ENCODE measurements at places on chromosomes 6 and 20.

DNA sequence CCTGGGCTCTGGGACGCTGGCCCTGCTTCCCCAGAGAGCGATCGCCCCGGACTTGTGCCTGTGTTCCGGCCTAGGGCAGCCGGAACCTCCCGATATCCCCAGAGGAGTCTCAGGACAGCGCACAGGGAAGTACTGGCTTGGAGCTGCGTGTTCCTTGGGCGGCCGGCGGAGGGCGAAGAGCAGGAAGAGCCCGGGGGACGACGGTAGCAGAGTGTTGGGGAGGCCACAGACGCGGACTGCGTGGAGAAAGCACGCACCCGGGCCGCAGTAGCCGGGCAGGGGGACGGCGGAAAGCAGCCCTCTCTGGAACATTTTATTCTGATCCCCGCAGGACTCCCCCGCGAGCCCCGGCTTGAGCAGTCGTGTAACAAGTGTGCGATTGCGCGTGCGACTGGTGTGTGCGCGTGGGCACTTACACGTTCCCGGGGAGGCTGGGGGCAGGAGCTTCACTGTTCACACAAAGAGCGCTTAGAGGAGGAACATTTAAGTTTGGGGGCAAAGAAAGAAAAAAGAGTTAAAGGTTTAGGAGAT, 36.1 kb downstream of the NCR2 start:
- DNase-seq = no peak

GRCh38 chr6:124389127-124389526, 573.1 kb upstream of the RNF217 start:
- no peak for DNase-seq

GRCh38 chr6:44076356-44077213, 50.7 kb downstream of the MRPL14 start:
- no peak for DNase-seq

DNA sequence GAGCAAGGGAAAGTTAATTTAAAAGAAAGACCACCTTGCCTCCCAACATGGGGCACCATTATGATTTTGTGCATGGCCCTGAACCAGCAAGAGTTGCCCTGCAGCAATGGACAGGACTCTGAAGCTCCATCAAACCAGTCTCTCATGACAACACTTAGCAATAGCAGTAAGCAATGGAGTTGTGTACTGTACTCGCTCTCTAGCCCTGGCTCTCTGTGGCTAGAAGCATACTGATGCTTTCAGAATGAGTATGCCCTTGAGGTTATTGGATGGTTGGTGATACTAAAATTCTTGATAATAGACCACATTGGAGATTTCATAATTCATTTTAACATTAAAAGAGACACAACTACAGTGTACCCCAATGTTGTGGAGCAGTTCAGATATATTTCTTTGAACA, 23.2 kb upstream of the LMBRD1 start:
- DNase-seq = no peak

DNA sequence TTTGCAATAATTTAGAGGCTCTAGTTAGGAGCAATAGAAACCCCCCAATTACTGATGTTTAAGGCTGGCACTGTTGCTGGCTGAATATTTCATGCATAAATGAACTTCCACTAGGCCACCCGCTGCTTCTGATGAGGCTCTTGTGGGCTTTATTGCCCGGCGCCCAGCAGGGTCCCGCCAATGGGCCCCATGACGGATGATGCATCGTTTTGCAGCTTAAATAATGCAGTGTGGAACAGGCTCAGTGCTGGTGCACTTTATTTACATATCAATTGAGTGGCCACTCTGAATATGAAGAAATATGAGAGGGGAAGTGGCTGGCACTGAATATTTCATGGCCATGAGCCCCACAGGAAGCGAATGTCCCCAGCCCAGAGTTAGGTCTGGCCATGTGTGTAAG, 155.3 kb upstream of the MAFB start:
- DNase-seq = no peak

DNA sequence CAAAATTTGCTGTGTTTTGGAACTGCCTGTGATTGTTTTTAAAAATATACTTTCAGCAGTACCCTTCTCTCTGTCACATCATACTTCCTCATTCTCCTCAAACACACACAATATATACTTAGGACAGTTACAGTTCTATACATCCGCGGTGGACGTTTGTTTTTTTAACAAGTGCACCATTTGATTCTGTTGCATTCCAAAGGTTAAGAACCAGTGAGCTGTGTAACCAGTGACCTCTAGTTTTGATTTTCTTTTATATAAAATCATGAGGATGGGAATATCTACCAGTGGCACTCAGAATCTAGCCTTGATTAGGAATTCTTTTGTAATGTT, 152.8 kb downstream of the CARMIL1 start:
- DNase-seq = no peak

GRCh38 chr20:24303393-24304170, 165.8 kb upstream of the SYNDIG1 start:
- no peak for DNase-seq

DNA sequence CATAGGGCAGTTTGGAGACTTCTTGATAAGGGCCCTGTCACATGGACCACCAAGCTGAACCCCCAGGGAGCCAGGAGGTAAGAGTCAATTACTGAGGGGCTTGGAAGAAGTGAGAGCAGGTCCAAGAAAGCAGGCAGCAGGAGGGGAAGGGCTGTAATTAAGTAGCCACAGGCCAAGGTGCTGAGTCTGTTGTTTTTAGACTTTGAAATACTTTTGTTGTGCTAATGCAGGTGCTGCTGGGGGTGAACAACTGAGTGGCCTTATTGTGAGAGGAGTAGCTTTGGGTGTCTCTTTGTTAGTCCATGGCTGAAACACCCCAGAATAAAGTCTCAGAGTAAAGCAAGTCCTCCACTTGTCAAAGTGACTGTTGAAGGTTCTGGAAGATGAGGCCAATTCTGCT, 267.0 kb upstream of the SUPT3H start:
- no peak for DNase-seq

- DNase-seq = no peak
Observed at GRCh38 chr20:49762940-49763766, 49.5 kb upstream of the B4GALT5 start.

DNA sequence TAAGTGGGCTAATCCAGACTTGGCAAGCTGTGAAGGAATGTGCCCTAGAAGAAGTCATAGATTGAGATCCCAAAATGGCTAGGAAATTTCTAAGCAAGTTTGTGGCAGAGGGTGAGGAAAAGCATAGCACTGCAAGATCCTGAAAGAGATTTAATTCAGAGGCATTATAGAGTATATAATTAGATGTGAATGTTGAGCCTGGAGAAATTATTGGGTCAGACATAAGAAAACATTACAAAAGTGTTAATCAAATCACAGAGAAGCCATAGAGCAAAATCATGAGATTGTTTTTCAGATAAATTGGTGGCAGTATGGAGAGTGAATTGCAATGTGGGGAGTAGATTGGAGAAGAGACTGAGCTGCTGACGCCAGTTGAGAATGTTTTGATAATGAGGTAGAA, 90.0 kb downstream of the CD2AP start:
- no peak for DNase-seq

DNA sequence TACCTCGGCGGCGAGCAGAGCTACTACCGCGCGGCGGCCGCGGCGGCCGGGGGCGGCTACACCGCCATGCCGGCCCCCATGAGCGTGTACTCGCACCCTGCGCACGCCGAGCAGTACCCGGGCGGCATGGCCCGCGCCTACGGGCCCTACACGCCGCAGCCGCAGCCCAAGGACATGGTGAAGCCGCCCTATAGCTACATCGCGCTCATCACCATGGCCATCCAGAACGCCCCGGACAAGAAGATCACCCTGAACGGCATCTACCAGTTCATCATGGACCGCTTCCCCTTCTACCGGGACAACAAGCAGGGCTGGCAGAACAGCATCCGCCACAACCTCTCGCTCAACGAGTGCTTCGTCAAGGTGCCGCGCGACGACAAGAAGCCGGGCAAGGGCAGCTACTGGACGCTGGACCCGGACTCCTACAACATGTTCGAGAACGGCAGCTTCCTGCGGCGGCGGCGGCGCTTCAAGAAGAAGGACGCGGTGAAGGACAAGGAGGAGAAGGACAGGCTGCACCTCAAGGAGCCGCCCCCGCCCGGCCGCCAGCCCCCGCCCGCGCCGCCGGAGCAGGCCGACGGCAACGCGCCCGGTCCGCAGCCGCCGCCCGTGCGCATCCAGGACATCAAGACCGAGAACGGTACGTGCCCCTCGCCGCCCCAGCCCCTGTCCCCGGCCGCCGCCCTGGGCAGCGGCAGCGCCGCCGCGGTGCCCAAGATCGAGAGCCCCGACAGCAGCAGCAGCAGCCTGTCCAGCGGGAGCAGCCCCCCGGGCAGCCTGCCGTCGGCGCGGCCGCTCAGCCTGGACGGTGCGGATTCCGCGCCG, 994 bp downstream of the FOXC1 start:
- no peak for DNase-seq

DNA sequence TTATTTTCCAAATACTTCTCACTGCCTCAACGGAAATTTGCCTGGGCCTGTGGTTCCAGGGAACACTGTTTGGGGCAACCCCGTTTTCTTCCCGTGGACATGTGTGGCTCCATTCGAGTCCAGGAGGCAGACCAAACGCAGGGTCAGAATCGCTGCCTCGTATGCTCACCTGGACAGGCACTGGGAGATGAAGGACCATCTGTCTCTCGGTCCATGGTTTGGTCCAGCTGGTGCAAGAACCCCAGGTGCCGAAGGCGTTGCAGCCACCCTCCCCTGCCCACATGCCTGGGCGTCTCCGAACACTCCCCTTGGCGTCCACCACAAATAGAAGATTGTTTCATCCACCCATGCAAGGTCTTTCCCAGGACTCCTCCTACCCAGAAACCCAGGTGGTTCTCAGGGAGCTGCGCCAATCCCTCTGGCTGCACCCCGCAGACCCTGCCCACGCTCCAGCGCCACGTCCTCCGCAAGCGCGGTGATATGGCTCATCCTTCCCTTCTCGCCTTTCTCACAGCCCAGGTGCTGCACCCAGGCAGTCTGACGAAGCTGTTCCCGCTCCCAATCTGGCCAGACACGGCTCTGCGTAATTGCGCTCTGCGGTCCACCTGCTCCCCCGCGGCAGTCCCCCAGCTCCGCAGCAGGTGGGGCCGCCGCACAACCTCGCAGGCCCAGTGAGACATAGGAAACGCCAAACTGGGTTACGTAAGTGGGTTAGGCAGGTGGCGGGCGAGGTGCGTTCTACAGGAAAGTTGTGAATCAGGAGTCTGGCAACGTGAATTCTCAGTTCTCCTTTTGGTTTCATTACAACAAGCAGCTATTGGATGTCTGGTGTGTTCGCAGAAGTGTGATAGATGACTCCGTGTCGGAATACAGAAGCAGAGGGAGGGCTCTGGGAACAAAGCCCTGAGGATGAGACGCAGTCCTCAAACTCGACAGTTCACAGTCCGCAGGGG, 146.2 kb upstream of the ECI2 start:
- DNase-seq = peak; percentile 50

DNA sequence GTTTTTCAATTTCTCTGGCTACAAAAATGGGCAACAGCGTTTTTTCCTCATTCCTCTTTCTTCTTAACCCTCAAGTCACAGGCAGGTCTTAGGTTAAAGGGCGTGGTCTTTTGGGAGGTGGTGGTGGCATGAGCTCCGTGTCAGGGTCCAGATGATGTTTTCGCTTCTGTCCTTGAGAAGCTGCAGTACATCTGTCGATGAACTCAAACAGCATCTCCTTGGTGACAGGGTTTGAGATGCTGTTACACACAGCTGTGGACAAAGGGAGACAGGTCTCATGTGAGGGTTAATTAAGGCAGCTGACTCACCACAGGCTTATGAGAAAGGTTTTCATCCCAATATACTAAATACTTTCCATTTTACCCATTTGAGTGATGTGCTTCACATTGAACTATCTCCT, 350.8 kb downstream of the RNGTT start:
- no peak for DNase-seq

- no peak for DNase-seq
Observed at GRCh38 chr20:47680804-47681529, 104.3 kb downstream of the SULF2 start.

GRCh38 chr6:148244217-148244935, 98.3 kb upstream of the SASH1 start:
- DNase-seq = no peak

GRCh38 chr6:150119173-150119572, 23.7 kb upstream of the PPP1R14C start:
- no peak for DNase-seq

DNA sequence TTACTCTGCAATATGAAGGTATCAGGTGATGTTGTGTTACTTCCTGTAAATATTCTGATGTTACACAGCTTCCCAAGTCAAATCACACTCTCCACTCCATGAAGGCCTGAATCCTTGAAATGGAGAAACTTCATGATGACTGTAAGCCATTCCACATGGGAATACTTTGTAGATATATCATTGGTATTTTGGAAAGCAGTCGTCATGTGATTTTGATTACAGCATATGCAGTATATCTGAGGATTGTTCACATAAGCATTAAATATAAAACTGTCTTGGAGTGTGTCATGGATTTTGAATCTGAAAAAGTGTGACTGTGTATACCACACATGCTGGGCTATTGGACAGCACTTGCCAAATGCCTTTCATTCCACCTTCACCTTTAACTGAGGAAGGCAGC, 118.3 kb upstream of the EXOC2 start:
- no peak for DNase-seq

DNA sequence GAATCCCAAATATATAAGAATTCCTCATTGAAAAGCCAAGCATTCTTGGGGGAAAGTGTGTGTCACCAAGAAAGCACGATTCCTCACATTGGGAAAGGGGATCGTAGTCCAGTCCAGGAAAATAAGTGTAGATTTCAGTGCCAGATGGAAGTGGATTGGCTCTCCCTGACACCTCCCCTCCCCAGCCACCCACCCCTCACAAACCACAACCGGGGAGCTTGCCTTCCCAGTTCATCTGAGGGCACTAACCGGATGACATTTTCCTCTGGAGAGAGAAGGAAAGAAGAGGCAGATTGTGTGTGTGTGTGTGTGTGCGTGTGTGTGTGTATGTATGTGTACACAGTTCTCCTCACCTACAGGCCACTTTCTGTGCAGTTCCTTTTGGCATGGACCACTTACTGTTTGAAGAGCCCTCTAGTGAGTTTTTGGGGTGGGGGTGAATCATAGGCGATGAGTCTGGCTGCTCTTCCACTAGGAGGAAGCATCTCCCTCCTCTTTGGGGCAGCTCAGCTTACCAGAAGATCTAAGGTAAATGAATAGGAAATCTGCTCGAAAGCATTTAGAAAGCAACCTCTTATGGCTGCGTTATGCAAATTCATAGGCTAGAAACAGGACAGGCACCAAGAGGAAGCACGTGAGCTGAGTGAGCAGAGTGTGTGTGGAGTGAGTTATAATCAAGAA, 20.8 kb downstream of the DAAM2 start:
- peak; percentile 95 for DNase-seq

All from NCI-H187 treated with DMSO at 0.1 percent for 48 hours (cell line).